ENCODE measurements at places on chromosomes 5 and 9.

DNA sequence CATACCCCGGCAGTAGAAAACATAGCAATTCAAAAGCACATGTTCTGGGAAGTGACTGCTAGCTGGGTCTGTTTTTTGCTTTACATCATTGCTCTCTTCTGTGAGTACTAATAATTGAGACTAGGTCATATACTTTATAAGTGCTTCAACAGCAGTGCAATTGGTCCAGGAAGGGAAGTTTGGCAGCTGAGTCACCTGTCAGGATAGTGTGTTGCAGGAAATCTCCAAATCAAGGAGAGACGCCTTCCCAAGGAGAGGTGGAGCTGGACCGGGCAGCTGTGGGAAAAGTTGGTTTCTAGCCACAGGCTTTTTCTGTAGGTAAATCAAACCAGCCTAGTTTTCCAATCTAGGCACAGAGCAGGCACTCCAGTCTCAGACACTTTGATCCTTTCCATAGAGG, 330.1 kb downstream of the ENC1 start:
- no peak for DNase-seq

- no peak for DNase-seq
Measured at GRCh38 chr5:95711501-95712346, 19.4 kb upstream of the RHOBTB3 start.

DNA sequence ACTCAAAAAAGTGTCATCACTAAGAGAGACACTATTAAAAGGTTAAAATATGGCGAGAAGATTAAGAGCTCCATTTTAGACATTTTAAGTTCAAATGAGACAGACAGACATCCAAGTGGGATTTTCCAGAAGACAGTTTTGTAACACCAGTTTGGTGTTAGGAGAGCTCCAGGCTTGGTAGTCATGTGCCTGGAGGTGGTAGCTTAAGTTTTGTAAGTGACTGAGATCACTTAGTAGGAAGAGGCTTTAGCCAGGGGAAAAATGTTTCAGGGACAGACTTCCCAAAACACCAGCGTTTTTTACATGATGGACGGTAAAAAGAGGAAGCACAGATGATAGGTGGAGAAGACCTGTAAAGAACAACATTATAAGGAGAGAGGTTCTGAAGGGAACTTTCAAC, 150.3 kb downstream of the GIN1 start:
- no peak for DNase-seq

GRCh38 chr9:120833325-120833724, 9.4 kb downstream of the PSMD5 start:
- no peak for DNase-seq

DNA sequence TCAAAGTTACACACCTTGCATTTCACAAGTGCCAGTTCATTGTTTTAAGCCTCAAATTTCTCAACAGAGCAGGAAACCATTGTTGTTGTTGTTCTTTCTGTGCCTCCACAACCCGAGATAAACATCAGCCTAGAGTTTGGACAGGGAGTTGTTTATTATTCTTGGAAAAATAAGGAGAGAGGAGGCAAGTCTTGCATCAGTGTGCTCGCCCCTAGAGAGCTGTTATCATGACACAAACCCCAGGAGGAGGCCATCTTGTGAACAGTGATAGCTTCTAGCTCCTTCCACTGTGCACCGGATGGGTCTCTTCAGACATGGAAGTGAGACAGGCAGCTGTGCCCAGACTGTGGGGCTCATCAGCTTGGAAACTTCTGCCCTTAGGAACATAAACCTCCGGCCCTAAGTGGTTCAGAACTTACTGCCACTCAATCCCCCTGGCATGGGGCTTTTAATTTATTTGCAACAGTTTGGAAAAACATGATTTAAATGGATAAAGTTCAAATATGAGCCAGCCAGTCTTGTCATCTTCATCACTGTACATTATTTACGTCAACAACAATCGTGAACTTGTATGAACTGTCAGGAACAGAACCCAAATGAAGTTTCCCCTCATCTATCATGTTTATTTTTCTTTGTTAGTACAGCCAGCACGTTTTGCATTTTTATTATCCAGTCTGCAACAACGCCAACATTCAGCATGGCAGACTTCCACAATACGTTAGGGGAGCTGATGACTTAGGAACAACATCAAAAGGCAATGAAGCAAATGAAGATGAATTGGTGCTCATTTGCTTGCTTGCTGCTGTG, 181.7 kb upstream of the S1PR3 start:
- DNase-seq, result no peak

DNA sequence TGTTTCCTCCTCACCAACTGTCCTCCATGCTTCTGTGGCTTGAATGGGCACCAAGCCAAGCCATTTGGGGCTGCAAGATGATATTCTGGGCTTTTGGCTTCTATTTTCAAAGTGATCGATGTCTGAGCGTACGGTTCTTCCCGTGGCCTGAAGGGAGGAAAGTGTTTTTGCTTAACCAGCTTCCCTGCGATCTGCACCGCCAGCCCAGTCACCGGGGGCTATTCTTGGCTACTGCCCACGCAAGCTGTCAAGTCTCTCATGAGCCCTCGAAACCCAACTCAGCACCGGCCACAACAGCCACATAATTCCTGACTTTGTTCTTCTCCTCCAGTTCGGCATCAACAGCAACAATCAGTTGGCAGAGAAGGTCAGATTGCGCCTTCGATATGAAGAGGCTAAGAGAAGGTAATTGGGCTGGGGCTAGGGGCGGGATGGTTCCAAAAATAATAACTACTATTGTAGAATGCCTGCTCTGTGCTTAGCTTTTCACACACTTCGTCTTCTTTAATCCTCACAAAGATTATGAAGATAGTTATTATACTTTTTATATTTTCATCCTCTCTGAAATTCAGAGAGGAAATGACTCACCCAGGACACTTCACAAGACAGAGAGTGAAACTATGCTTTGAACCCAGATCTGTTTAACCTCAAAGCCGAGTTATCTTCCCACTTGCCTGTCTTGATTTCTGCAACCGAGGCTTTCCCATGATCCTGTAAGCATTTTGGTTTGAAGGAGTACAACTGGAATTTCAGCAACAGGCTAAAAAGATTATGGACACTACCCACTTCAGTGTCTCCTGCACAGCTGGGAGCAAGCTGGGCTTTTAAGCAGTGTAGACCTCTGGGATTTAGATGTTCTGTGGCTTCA, 76.4 kb upstream of the RARS1 start:
- DNase-seq, result peak; percentile 64

GRCh38 chr9:135376511-135377265, 102.9 kb upstream of the PPP1R26 start:
- DNase-seq, result no peak

- no peak for DNase-seq
Measured at GRCh38 chr5:33840927-33841547, 50.8 kb downstream of the ADAMTS12 start.

DNA sequence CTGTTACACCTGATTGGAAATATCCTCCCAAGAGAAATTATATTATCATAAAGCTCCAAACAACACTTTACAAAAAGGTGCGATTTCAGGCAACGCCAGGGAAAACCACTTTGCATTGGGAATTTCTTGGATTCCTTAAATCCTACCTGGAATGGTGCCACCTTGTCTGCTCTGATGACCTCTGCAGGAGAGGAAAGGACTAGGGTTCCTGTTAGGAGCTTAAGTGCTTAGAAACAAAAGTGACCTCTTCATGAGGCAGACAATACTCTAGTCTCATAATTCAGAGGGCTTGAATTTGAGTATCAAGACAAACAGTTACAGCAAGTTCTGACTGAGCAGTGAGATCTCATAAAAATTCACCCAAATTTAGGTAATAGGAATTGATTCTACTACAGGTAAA, 33.9 kb upstream of the GLIS3 start:
- no peak for DNase-seq

- DNase-seq, result peak; percentile 67
Measured at GRCh38 chr5:133552925-133553525, 59.3 kb downstream of the FSTL4 start.

DNA sequence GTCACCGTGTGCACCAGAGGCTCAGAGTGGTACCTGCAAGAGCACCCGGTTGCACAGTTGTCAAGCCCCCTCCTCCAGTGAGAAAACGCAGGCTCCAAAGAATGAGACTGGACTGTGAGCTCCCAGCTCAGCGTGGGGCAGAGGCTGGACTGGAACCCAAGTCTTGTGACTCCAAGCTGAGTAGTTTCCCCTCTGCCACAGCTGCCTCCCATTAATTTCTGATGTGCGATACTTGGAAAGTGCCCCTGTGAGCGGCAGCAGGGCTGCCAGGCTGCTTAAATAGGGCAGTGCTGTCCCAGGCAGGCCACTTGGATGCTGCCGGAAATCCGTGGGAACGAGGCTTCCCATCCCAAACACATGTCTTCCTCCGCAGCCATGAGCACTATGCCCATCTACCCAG, 62.2 kb upstream of the ANGPTL2 start:
- no peak for DNase-seq

GRCh38 chr5:96087939-96088338, 126.3 kb upstream of the ELL2 start:
- no peak for DNase-seq

DNA sequence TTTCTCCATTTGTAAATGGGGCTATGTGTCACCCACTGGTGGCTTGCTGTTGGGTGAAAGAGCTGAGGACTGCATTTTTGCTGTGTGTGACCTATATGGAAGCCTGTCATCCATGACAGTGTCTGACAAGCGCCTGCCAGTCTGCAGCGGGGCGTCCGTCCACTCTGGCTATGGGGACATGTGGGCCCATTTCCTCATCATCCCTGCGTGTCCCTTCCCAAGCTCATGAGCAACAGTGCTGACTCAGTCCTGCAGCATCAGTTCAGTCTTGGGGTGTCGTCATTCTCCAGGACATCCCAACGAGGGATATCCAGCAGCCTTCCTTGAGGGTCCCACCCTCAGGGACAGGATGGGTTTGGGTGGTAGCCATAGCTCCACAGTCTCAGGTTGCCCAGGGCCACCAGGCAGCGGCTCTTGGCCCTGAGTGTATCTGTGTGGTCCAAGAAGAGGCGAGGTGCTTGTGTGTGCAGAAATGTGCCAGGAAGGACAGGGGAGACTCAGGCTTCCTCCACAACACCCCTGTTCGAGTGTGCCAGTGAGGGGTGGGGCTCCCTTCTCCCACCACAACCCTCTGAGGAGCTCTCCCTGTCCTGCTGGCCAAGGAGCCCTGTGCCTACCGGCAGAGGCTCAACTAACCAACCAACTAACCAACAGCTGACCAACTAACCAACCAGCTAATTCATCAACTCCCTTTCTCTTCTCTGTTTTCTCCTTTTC, 2.1 kb downstream of the FGD3 start:
- no peak for DNase-seq

DNA sequence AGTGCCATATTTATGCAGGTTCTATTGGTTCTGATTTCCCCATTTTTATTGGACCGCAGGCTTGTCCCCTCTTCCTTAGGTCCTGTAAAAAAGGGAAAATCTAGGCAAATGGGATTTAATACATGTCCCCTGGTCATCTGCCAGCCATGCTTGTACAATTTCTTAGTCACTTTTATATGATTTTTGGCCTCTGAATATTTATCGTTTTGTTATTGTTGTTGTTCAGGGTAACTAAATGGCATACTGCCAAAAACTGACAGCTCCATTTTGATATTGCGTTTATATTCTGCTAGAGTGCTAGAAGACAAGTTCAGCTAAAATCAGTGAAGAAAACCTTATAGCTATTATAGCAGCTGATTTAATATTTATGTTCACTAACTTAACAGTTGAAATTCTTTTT, 770.2 kb upstream of the FAM174A start:
- DNase-seq, result no peak

DNA sequence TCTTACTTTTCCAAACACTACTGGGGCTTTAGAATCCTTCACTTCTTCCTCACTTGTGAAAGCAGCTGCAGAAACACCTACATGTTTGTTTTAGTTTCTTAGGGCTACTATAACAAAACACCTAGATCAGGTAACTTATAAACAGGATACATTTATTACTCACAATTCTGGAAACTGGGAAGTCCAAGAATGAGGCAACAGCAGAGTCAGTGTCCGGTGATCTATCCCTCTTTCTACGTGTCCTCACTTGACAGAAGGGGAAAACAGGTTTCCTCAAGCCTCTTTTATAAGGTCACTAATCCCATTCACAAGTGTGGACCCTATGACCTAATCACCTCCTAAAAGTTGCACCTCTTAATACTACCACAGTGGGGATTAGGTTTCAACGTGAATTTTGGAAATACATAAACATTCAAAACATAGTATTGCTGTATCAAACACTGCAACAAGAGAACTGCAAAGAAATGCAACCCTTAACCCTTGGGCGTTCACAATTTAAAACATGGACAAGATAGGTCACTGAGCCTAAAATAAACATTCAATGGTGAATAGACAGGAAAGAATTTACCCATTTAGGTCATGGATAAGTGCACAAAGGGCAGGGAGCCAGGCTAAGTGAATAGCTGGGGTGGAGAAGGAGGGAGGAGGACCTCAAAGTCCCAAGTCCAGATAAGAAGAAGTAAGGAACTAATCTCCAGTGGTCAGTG, 104.3 kb downstream of the PIK3R1 start:
- DNase-seq, result no peak

DNA sequence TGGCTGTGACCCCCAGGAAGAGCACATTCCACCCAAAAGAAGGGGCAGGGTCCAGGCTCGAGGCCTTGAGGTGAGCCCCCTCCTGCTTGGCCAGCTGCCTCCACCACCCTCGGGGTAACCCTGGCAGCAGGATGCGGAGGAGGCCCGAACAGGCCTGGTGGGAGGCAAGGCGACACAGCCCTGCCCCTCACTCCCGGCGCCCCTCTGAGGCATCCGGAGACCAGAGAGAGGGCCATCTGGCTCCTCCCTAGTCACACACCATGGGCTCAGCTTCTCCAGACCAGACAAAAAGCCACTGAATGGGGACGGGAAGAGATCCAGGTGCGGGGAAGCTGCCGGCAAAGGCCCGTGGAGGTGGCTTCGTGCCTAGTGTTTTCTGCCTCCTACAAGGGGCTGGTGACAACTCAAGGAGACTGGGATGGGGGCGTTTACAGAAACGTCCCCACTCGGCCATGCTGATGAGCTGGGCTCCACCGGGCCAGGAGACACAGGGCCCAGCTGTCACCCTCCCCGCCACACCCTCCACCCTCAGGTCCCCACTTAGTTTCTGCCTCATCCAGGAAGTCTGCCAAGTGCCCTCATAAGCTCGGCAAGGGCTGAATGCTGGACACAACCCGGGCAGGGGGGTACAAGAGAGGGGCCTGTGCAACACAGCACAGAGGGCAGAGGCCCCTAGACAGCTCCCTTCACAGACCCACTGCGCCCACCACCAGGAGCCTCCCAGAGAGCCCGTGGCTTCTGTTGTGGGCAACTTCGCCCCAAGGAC, 41.9 kb downstream of the NACC2 start:
- no peak for DNase-seq

GRCh38 chr5:179994583-179995323, 76.8 kb downstream of the RNF130 start:
- DNase-seq, result no peak

- DNase-seq, result no peak
Measured at GRCh38 chr5:38023371-38023770, 183.5 kb upstream of the GDNF start.

DNA sequence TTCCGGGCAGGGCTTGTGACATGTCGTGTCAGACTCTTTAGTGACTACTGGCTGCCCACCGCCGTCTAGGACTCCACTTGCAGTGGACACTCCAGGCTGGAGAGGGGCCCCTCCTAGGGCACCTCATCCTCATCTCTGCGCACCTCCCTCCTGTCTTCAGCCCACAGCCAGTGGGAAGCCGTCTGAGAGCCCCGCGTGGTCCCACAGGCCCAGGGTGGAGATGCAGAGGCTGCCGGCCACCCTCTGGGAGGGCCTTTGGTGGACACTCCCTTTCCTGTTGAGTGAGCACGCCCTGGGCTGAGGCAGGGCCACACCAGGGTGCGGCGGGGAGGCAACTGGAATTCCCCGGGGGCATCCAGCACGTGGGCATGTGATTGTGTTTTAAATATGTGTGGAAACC, 80.5 kb downstream of the IRX2 start:
- DNase-seq, result no peak

- DNase-seq, result no peak
Measured at GRCh38 chr9:127546125-127546832, 65.8 kb upstream of the STXBP1 start.
